ENCODE measurements at places on chromosomes 7 and 10. TPM values are rescaled to one million over a fixed set of nuclear protein-coding genes. Genes with fewer than 3 reads are reported as not detected.

RNF32 gene
- 0.33 TPM for total RNA-seq

HGF gene
- total RNA-seq = 51.1 TPM

CREB5 gene
- total RNA-seq = 7.6 TPM

ANXA8L1 gene
- total RNA-seq = not detected

OR2A7 gene
- 0.07 TPM for total RNA-seq

C10orf71 gene
- total RNA-seq = not detected

IGFBP1 gene
- 10.2 TPM for total RNA-seq

FAM25A gene
- not detected for total RNA-seq

OLAH gene
- 0.26 TPM for total RNA-seq

SHH gene
- not detected for total RNA-seq

GPER1 gene
- total RNA-seq = 3.2 TPM

LRRC18 gene
- total RNA-seq = not detected

MINDY4 gene
- 5.7 TPM for total RNA-seq

ANKRD1 gene
- 24.2 TPM for total RNA-seq

ASB10 gene
- total RNA-seq = not detected

SEMA3E gene
- total RNA-seq = 0.13 TPM

SLC26A3 gene
- not detected for total RNA-seq

MCMBP gene
- total RNA-seq = 50.0 TPM

All from smooth muscle cell of the pulmonary artery (primary cell).